ENCODE measurements at places on chromosomes 1 and 21. TPM values are rescaled to one million over a fixed set of nuclear protein-coding genes. Genes with fewer than 3 reads are reported as not detected.

Gene LAD1
- 2.4 TPM for total RNA-seq

Gene C1orf185
- total RNA-seq: not detected

Gene BLACAT1
- not detected for total RNA-seq

Gene LCE3E
- not detected for total RNA-seq

Gene AZIN2
- 2.1 TPM for total RNA-seq

Gene KRTAP13-2
- not detected for total RNA-seq

Gene DMRTA2
- total RNA-seq: not detected

Gene TGFB2
- total RNA-seq: 1.6 TPM

Gene AHCYL1
- 38.4 TPM for total RNA-seq

Gene AMY1C
- not detected for total RNA-seq

Gene OR14A16
- not detected for total RNA-seq

Gene OR6N1
- total RNA-seq: not detected

Gene GCSAML
- total RNA-seq: 0.05 TPM

Gene C1orf94
- total RNA-seq: not detected

Gene ERVH48-1
- total RNA-seq: not detected

Gene SHISA4
- 159 TPM for total RNA-seq

Gene UQCRHL
- total RNA-seq: 6.2 TPM

Gene ADGRL2
- 42.2 TPM for total RNA-seq

Gene OPRD1
- not detected for total RNA-seq

Gene TIE1
- total RNA-seq: 22.2 TPM

Gene VWA5B1
- not detected for total RNA-seq

Gene FCER1G
- total RNA-seq: 38.3 TPM

Gene DYRK3
- total RNA-seq: 21.9 TPM

Gene GUCA2A
- not detected for total RNA-seq

Gene RHBG
- not detected for total RNA-seq

Gene ATP1A4
- total RNA-seq: not detected

Gene GSTM1
- total RNA-seq: not detected

Gene PCAT6
- total RNA-seq: 0.54 TPM

Data from Right ventricle myocardium inferior (tissue), 1 donor.